ENCODE measurements at places on chromosomes 3 and 15.

- DNase-seq: no peak
These were observed 117.7 kb upstream of the GOLGA6L6 start for GRCh38 chr15:20659265-20659664.

- no peak for DNase-seq
These were observed 111.9 kb downstream of the BCHE start for GRCh38 chr3:165725296-165725695.

DNA sequence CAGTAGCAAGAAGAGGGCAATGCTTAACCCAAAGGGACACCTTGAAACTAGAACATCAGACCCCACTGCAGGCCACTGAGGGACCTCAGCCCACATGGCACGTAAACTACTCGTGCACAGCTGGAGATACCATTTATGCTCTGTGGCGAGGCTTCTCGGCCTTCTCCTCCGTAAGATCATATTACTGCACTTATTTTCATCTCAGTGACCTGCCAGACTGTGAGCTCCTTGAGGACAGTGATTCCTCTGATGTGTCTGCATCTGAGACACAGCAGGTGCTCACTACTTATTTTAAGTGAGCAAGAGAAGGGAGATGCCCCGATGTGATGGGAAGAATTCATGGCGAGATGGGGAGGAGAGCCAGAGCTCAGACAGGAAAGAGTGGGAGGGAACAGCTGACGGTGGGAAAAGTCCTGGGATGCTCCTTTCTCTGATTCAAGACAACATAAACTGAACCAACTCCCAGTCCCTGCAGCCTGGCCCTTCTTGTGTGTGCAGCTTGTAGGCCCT lies 137.6 kb downstream of the RPLP1 start:
- DNase-seq: no peak

- no peak for DNase-seq
These were observed 2.3 kb downstream of the ARPC4 start for GRCh38 chr3:9795207-9795606.

GRCh38 chr3:131396170-131396569 lies 14.6 kb downstream of the NUDT16 start:
- no peak for DNase-seq

DNA sequence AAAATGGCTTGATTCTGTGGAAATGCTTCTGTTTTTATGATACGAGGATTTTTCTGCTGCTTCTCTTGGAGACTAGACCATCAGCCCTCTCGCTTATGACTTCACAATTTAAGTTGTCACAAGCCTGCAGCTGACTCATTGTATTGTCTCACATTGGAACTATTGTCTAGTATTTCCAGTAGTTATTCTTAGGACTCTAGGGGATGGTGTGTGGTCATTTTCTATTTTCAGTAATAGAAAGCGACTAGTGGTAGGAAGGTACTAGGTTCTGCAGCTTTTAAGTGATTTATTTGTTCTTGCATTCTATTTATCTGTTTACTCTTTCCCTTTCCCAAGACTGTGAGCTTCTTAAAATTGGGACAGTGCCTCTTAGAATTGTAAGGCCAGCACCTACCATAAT lies 66.3 kb upstream of the CRTC3 start:
- peak; percentile 91 for DNase-seq

DNA sequence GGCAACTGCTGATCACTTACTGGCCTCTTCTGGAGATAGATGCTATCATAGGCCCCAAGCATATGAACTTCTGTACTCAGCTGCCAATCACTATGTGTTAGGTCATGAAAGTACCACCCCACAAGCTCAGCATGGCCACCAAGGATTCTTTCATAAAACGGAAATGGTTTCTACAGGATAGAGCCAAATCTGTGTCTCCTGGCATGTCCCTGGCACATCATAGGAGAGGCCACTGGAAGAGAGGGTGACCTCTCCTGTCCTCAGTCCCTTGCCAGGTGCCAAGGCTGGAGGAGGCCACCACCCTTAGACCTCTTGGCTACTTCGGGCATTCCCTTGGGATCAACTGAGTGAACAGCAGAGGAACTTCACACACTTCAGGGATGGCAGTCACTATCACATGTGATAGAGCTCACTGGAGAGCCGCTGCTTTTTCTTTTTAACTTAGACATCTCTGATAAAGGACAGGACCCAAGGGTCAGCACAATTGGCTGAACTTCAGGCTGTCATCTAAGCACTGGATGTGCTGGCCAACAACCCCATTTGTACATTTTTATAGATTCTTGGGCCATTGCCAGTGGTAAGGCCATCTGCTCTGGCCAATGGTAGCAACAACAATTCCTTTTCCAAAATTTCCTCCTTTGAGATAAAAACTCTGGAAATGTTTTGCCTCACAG lies 425.2 kb downstream of the SQOR start:
- DNase-seq: no peak

DNA sequence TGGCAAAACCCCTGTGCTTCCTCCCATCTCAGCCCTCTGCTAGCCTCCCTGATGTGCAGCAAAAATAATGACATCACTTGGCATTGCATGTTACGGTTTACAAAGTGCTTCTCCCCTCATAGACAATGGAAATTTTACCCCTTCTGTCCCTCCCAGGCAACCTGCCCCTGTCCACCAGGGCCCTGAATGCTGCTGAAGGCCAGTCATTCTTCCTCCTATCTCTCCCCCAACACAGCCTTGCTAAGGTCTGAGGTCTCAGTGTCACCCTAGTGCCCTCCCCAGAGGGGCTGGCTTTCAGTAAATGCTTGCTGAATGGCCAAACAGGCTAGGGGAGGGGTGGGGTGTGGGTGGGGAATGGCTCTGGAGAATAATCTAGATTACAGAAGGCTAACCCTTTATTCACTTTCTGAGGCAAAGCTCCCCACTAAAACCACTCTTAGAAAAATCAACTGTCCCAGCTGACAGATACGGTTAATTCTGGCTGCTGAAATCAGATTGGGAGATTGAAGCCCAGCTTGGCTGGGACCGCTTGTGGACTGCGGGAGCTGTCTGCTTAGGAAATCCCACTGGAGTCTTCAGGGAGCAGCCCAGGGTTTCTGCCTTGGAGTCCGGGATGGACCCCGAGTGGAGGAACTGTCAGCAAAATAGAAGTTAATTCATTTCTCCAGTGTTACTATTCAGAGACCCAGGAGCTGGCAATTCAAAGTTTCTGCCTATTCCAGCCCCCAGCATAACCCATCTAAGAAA lies 22.9 kb downstream of the ANP32A start:
- DNase-seq: peak; percentile 83

GRCh38 chr3:144524531-144524930 lies 552.9 kb downstream of the DIPK2A start:
- no peak for DNase-seq

DNA sequence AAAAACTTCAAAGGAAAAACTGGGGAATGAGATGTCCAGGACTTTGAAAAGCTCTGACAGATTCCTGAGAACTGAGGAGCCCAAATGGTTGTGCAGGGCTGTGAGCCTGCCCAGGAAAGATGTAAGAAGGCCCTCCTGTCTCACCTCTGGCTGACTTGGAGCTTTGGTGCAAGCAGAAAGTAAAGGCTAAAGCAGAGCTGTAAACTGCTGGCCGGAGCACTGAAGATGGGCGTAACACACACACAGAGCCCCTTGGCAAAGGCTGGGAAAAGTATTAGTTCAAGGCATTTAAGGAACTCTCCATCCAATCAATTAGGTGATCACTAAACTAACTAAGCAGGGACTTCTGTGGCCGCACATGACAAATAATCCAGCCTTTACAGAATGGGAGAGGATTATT lies 144.1 kb upstream of the HACD2 start:
- no peak for DNase-seq

- no peak for DNase-seq
These were observed 11.0 kb downstream of the CRTC3 start for GRCh38 chr15:90540768-90541167.
